Effector memory CD8-positive, alpha-beta T cell (primary cell): ENCODE measurements at places on chromosomes 2 and 18.

GRCh38 chr2:216694082-216694825 lies 1.1 kb downstream of the IGFBP5 start:
- DNase-seq = no peak

GRCh38 chr2:104734937-104735586 lies 118.9 kb upstream of the POU3F3 start:
- DNase-seq = no peak

GRCh38 chr2:226611944-226612318 lies 187.7 kb downstream of the IRS1 start:
- DNase-seq = no peak

- DNase-seq = no peak
These were observed 83.9 kb upstream of the EML6 start for GRCh38 chr2:54639609-54640008.

- no peak for DNase-seq
These were observed 79.6 kb downstream of the GAREM1 start for GRCh38 chr18:32391126-32391525.

DNA sequence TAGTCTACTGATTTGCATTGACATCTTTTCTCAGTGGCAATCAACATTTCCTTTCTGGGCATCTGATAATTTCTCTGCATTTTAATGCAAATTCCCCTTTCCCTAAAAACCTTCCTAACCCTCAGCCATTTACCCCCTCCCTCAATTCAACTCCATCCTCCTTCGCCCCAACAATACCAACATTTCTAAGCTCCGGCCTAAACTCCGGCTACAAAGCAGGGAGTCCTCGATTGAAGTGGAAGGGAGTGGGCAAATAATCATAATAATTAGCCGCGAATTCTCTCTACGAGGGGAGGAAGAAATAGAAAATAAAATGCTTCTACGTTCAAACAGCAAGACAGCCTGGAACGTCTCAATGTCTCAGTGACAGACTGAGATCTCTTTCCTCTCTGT lies 4.6 kb downstream of the BCL11A start:
- DNase-seq = no peak

GRCh38 chr2:204545861-204546735 lies 823 bp downstream of the PARD3B start:
- no peak for DNase-seq

GRCh38 chr18:44654573-44654972 lies 26.1 kb upstream of the SETBP1 start:
- no peak for DNase-seq

DNA sequence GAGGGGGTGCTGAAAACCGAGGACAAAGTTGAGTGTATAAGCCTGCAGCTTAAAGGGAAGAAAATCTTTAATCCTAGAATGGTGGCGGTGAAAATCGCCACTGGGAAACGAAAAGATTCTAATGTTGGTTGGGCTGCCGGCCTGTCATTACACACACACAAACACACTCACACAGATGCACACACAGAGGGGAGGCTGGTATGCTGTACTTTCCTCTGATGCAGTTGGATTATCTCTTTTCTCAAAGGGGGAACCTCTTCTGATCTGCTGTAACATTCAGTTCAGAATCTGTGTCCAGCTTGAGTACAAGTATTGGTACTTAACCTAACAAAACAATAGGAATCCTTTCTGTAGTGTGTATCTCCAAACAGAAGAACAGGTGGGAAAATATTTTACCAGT lies 39.0 kb downstream of the ANXA4 start:
- no peak for DNase-seq

GRCh38 chr2:187220071-187220470 lies 228.0 kb downstream of the CALCRL start:
- DNase-seq = no peak

DNA sequence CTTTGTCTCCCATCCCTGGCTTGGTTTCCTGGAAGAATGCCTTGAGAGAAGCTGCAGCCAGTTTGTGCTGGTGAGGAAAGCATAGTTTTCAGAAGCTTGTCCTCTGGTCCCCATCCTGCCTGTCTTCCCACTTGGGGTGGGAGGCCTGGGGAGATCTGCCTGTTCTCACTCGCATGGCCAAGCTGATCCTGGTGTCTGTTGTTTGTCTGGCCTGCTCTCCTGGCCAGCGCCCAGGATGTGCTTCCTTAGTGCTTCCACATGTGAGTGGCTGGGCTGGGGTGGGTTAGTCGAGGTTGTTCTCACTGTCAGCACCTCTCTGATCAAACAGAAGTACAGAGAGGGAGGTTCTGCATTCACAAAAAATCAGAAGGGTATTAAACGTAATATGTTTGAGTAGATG lies 49.5 kb downstream of the PTPRM start:
- DNase-seq = no peak
